Glomerular endothelial cell (primary cell): ENCODE measurements at places on chromosomes 1 and 21.

DNA sequence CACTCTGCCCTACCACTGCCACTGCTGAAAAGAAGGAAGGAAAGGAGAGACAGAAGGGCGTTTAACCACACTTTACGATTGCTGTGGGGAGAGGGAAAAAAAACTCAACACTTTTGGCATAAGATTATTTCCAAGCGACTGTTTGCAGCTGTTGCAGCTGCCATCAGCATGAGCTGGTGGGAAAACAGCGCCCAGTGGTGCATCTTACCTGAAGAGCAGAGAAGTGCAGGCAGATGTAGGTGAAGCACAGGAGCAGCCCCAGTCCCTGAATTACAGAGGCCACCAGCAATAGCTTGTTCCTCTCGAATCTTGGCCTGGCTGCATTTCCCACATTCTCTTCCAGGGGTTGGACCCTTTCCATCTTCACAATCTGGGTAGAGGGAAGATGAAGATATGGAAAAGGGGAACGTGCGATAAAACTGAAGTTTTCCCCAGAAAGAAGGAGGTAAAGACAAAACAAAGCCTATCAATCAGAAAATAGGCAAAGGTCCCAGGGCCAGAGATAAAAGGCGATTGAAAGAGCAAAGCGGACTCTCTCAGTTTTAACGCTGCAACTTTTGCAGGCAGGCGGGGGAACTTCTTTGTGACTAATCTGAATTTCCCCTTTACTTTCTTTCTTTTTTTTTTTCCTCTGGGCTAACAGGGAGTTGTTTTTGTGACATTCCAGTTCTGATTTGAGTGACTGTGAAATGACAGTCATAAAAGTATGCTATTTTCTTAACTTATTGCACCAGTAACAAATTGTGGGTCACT lies at the start of gene TNFSF4:
Gene TNFSF4, minus strand, starts transcription at position 516 of the 753 bp plus-strand sequence. Its CDS starts 155 bp downstream, at position 361.
- DNase-seq, result no peak

- no peak for DNase-seq
These were observed 81.8 kb downstream of the TMEM53 start for GRCh38 chr1:44592208-44593145.

DNA sequence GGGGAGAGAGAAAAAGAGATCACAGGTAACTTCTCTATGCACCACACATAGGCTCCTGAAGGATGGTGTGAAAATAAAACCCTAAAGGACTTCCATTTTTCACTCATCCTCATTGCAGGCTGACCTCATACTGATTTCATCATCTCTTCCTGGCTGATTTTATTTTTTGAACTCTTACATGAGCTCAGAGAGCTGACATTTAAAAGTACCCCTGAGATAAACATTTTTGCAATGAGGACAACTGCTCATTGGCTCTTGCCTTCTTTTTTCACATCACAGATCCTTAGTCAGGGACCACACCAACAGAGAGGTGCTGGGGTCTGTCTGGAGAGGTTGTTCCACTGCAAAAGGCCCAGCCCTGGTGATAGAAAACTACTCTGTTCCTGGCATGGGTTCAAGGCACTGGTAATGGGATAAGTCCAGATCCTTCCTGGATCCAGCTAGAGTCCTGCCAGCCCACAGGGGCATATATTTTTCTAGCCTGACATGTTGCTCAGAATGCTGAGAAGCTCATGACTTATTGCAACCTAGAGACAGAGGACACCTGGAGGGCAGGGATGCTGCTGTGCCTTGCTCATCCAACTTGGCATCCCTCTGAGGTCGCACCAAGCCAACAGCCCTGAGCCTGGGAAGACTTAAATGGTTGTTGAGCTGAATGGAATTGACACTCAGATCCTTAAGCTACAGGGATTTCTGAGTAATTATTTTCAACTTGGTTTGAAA lies 360.0 kb downstream of the HHAT start:
- no peak for DNase-seq

- DNase-seq, result no peak
These were observed 15.7 kb downstream of the LRRC53 start for GRCh38 chr1:74496669-74497068.

DNA sequence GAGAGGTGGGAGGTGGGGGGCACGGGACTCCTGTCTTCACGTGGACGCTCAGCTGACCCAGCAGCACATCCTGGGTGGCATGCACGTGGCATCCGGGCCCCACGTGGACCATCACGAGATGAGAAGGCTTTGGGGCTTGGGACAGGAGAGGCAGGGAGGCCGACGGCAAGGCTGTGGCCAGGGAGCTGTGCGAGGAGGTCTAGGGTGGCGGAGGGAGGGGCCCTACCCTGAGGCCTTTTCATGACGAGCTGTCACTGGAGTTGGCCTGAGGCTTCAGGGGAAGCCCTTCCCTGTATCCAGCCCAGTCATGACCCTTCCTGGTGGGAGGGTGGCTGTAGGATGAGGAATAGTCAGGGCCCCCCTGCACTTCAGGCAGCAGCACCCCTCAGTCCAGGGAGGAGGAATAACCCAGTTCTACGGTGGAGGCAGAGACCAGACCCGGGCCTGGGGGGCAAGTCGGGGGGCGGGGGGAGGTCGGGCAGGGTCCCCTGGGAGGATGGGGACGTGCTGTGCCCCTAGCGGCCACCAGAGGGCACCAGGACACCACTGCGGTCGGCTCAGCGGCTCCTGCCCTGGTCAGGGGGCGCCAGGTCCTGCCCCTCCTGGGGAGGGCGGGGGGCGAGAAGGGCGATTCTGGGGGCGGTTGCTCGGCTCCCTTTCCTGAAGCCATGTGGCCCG lies 2.0 kb upstream of the PERM1 start:
- DNase-seq, result no peak

GRCh38 chr1:32741413-32742198 lies 39.0 kb upstream of the SYNC start:
- DNase-seq, result no peak

- no peak for DNase-seq
These were observed 13.3 kb downstream of the TRPM2 start for GRCh38 chr21:44366586-44367211.

DNA sequence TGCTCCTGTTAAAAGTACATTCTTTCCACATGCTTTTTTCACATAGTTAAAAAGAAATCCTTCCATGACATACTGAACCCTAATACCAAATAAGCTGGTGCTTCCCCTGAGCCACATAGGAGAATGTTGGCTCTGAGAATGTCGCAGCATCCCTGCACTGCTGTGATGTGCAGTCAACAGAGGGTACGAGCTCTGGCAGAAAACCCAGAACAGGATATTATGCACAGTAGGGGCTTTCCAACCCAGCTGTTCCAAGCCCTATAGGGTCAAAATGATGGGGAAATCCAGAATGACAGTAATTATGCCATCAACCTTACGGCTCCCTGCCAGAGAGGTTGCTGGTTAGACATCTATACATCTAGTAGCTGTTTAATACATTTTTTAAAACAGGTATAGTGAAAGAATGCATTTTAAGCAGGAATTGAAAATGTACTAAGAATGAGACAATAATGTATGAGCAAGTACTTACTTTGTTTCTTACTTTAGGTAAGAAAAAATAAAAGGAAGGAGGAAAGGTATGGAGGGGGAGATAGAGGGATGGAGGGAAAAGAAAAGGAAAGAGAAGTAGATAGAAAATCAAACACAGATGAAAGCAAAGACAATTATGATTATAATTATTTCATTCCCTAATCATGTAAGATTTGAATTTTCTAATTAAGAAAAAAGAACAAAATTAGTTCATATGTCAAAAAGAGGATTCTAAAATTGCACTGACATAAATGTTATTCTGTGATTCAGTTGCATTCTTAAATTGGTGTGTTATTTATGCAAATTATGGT lies 126.0 kb downstream of the NR5A2 start:
- no peak for DNase-seq

GRCh38 chr1:207863893-207864535 lies 46.9 kb downstream of the CD34 start:
- no peak for DNase-seq

GRCh38 chr1:84823991-84824390 lies 69.0 kb downstream of the LPAR3 start:
- no peak for DNase-seq

GRCh38 chr1:226870026-226870400 lies 403 bp upstream of the PSEN2 start:
- no peak for DNase-seq

DNA sequence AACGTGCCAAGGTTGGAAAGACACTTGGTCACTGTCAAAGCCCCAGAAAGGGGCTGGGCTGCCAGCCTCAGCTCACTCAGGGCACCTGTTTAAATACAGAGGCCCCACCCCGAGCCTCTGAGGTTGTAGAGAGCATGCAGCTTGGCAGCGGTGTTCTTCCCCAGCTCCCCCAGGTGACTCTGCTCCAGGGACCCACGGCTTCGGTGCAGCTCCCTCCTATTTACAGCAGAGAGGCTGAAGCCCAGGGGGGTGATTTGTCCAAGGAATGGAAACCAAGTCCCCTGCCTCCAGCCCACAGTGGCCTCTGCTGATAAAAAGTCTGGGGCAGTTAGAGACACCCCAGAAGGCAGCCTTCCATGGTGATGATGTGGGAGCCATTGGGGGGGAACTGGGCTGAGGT lies 9.1 kb upstream of the C1QA start:
- DNase-seq, result no peak

GRCh38 chr1:39268112-39268581 lies 63.7 kb downstream of the MACF1 start:
- DNase-seq, result peak; percentile 22

- DNase-seq, result no peak
These were observed 170.4 kb upstream of the SYT6 start for GRCh38 chr1:114323959-114324661.

GRCh38 chr1:73626326-73626725 lies 571.6 kb downstream of the LRRIQ3 start:
- DNase-seq, result no peak

DNA sequence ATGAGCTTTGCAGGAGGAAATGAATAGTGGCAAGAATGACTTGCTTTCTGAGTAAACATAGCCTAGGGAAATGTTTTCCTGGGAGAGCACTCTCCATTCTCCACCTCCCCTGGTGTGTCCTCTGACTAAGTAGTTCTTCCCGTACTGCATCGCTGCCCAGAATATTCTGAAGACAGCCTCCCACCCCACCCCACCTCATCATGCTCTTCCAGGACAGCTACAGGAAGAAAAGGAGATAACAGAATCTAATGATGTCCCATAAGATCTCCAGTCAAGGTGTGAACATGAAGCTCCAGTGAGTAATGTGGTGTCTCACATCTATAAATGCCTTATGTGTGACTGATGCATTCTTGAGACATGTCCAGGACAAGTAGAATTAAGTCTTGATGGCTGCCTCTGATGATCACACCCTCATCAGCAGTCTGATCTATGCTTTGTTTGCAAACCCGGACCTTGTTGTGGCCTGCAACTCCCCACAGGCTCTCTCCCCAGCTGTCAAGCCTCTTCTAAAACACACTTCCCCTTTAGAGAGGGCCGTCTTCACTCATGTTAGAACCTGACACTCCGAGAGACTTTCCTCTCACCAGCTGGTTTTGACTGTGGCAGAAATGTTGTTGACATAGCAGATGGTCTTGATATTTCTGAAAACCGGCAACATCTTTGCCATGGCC lies 183.0 kb downstream of the CYYR1 start:
- no peak for DNase-seq

GRCh38 chr1:172708452-172708851 lies 49.5 kb downstream of the FASLG start:
- DNase-seq, result no peak

GRCh38 chr1:33725037-33725436 lies 138.8 kb upstream of the HMGB4 start:
- no peak for DNase-seq

- DNase-seq, result no peak
These were observed 52.4 kb upstream of the H6PD start for GRCh38 chr1:9181990-9182783.

- no peak for DNase-seq
These were observed 66.7 kb downstream of the BARHL2 start for GRCh38 chr1:90650401-90650800.

GRCh38 chr21:32155226-32155625 lies 123.6 kb downstream of the MIS18A start:
- DNase-seq, result no peak

- no peak for DNase-seq
These were observed 73.3 kb downstream of the ADARB1 start for GRCh38 chr21:45147473-45148315.

DNA sequence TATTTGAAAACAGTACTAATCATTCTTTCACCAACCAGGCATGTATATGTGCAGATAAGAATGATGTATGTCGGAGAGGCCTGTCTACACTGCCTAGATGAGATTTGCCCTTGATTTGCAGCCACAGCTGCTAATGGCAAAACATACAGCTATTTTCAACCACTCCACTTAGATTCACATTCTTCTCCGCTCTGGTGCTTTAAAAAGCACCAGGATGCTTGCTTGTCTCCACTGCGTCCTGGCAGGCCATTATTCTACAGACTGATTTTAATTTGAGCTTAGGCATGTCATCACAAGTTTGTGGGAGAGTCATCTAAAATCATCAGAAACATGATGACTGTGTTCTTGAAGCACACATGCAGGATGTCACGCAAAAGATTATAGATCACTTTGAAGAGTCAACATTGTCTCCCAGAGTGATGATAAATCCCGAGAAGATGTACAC lies 119.0 kb upstream of the NRIP1 start:
- no peak for DNase-seq

DNA sequence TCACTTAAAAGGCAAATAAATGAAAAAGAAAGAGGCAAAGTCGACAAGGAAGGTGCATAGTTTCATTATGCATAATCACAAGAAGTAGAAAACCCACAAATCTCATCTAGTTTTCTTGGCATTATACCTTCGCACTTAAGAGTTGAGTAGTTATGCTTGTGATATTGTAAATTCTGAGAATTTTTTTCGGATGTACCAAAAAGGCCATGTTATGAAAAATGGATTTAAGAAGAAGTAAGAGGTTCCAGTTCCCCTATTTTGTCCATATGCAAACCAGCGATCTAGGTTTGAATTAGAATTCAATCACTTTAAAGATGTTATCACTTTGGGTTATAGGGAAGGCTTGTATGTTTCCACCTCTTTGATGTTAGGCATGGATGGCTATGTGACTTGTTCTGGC lies 7.9 kb upstream of the ERICH3 start:
- DNase-seq, result no peak

GRCh38 chr1:215192306-215192705 lies 109.8 kb downstream of the KCNK2 start:
- DNase-seq, result no peak

- DNase-seq, result no peak
These were observed 17.8 kb downstream of the ZNF670 start for GRCh38 chr1:247060771-247061170.

DNA sequence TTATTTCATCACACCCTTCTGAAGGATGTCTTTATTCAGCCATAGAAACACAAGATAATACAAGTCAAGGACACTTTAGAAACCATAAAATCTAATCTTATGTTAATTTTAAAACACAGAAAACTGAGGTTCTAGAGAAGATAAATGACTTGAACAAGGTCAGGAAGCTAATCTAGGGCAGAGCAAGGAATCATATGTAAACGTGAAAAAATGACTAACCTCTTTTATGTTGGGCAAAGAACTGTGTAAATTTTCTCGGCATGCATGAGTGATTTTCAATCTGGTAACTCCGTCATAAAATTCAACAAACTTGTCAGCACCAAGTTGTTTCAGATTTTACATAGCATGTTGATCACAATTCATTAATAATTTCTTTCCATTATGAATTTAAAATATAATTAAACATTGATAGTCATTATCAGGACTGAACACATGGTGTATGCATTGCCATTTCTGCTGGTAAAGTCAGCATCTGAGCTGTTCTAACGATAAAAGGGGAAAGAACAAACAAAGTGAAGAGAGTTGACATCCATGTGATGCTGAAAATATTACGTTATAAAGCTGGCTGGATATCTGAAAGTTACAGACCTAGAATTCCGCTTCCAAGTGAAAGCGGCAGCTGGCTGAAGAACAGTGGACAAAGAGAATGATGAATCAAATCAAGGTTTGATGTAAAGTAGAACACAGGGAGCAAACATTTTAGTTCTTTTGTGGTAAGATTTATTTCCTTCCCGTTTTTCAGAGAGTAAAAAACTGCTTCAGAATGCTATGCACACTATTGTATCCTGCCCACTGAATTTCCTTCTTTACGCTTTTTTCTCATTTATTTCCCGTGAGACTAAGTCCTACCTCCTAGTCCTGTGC lies 1037.4 kb upstream of the TMPRSS15 start:
- DNase-seq, result no peak
